ENCODE measurements at places on chromosomes 4 and X. TPM values are rescaled to one million over a fixed set of nuclear protein-coding genes. Genes with fewer than 3 reads are reported as not detected.

Gene PJA1
- total RNA-seq: 19.4 TPM

Gene ASMT
- 0.56 TPM for total RNA-seq

- no peak for DNase-seq
These were observed 317.5 kb downstream of the PPARGC1A start for GRCh38 chr4:23572382-23572781.

DNA sequence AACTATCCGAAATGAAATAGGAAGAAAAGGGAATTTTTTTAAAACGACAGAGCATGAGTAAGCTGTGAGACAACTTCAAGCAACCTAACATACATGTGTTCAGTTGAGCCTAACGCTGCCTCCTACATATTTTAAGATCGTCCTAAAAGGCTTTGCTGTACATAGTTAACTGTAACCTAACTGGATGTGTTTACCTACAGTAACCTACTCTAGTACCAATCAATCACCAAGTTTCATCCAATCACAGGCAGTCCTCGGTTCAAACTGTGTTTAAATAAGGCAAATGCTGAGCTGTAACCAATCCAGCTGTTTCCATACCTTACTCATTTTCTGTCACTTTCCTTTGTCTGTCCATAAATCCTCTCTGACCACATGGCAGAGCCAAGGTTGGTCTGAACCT lies 17.1 kb downstream of the RCHY1 start:
- no peak for DNase-seq

DNA sequence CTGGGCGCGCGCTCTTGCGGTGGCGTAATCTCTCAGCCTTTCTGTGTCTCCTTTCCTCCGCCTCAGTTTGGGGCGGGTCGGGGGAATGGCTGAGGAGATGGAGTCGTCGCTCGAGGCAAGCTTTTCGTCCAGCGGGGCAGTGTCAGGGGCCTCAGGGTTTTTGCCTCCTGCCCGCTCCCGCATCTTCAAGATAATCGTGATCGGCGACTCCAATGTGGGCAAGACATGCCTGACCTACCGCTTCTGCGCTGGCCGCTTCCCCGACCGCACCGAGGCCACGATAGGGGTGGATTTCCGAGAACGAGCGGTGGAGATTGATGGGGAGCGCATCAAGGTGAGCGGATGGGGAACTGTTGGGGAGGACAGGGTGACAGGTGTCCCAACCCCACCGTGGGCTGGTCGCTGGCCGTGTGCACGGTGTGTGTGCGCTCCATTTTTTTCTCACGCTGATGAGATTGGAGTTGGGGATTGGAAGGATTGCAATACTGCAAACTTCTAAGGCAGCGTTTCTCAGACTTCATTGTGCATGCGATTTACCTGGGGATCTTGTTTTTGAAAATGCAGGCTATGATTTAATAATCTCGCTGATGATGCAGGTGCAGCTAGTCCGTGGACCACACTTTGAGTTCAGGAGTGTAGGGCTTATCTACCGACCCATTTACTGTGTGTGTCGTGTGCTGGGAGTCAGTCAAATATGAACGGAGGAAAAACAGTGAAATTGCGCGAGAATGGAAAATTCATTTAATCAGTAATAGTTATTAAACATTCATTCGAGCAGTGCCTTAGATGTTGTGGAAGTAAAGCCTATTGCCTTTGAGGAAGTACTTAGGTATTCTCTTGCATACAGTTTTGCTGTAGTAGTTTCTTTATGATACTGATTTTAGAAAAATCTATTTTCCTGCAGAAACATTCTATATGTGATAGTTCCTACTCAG lies at the start of gene RAB33B:
TSS of gene RAB33B (plus strand) at position 11 of the 935 bp plus-strand sequence. CDS start at position 86, 75 bp downstream.
- DNase-seq: no peak
